ENCODE measurements at places on chromosomes 6 and 20.

DNA sequence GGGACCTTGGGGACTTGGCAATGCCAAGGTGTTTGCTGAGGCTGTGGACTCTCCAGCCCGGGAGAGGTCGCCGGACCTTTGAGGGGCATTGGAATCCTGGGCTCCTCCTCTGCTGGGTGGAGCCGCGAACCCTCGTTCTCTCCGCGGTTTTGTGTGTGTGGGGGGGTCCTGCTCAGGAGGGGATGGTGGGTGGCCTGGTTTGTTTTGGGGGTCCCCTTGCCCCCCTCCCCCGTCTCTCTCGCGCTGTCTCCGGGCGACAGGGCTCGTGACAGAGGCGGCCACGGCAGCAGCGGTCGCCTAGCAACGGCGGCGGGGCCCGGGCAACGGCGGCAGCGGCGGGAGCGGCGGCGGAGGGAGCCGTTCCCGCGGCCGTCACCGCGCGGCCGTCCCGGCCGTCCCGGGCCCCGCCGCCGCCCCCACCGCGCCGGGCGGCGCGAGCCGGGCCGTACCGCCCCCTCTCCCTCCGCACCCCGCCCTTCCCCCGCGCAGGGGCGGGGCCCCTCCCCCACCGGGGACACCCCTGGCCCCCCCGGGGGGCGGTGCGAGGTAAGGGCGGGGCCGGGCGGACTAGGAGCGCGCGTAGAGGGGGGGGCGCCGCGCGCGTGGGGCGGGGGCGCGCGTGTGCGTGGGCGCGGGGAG lies 7.8 kb downstream of the SYNGAP1 start:
- DNase-seq, result peak; percentile 59

- no peak for DNase-seq
Observed at GRCh38 chr6:126550323-126550722, 210.4 kb downstream of the CENPW start.

DNA sequence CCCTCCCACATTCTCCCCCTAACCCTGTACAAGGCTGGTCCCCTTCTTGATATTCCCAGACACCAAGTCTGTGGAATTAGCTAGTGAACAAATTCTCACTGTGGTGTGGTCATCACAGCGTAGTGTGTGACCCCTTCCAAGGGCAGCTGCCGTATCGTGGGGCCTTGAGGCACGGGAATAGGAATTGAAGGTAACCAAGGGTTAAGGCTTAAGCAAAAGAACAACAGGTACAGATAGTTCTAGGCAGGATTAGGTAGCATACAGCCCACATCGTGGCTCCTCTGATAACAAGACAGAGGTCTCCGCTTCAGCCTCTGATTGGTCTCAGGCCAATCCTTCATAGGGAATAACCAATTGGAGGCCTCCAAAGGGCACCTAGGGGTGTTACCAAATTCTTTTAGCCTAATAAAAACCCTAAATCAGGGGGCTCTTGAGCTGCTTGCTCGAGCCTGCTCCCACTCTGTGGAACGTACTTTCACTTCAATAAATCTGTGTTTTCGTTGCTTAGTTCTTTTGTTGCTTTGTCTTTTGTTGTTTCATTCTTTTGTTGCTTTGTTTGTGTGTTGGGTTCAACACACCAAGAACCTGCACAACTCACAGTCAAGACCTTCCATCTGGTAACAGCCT lies 64.7 kb downstream of the GPR6 start:
- DNase-seq, result no peak

- DNase-seq, result no peak
Observed at GRCh38 chr6:15363523-15364400, 117.9 kb downstream of the JARID2 start.

GRCh38 chr6:144535630-144536029 lies 250.5 kb downstream of the UTRN start:
- DNase-seq, result no peak

- DNase-seq, result no peak
Observed at GRCh38 chr6:118012944-118013343, 105.9 kb downstream of the SLC35F1 start.

GRCh38 chr20:407133-407952 lies 756 bp upstream of the RBCK1 start:
- peak; percentile 88 for DNase-seq

DNA sequence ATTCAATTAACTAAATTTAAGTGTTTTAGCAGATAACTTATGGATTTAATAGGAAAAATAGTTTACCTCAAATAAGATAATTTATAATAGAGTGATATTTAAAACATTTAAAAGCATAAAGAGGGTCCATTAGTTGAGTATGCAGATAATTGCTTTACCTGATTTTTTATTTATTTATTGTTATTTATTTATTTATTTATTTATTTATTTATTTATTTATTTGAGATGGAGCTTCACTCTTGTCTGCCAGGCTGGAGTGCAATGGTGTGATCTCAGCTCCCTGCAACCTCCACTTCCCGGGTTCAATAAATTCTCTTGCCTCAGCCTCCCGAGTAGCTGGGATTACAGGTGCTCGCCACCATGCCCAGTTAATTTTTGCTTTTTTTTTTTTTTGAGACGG lies 982.9 kb downstream of the TFAP2A start:
- no peak for DNase-seq

- no peak for DNase-seq
Observed at GRCh38 chr6:159677506-159678165, 15.4 kb downstream of the SOD2 start.

DNA sequence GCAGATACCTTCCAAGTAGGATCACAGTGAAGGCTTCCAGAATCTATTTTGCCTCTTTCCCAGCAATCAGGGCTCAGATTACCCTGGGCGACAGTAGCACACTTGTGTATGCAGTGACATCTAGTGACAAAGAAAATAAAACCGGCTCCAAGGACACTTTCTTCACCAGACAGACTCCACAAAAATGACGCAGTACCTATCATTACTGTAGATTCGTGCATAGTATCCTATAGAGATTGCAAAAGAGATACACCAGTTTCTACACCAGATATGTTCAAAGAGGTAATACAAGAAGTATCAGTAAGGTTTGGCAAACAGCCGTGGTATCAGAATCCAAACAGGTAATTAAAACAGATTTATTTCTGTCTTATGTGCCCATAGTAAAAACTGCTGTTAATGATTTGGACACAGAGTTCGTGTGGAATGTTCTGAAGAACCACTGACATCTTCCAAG lies 600.4 kb upstream of the JAG1 start:
- peak; percentile 35 for DNase-seq

DNA sequence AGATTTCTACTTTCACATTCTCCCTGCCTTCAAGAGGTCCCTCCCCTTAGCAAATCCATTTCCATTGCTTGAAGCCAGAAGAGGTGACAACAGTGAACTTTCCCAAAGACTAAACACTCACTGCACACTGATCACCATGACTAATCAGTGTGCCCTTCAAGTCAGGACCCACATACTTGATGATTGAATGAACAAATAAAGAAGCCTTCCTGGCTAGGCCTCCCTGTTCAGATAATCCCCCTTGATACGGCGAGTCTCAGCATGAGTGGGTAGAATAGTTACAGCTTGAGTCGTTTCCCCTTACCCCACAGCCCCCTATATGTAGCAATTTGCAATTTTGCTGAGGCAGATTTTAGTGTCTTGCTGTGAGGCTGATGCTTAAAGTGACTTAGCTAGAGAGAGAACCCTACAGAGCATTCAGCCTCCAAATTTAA lies 102.2 kb downstream of the UNC5CL start:
- no peak for DNase-seq

Data from heart left ventricle (tissue), 16 donors.